ENCODE measurements at places on chromosomes 7 and 10. TPM values are rescaled to one million over a fixed set of nuclear protein-coding genes. Genes with fewer than 3 reads are reported as not detected.

Gene EPDR1
- total RNA-seq: 0.11 TPM

DNA sequence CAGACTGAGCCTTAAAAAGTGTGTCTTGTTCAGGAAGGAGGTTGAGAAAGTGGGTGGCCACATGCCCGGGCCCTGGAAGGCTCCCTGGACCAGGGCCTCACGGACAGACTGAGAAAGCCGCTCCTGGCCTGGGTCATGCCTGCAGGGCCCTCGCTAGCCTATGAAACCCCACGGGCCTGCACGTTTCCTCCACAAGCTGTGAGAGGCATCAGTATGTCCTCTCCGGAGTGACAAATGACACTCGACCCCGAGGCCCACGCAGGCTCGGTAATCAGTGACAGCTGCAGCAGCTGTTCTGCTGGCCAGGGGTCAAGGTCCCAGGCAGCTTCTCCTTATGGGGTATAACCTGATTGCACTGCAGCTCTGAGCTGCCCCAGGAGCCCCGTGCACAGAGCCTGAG is 47.6 kb downstream of the ASB13 start:
- H3K27me3 ChIP-seq: no peaks in the 10 kb centered on the region
- H3K36me3 ChIP-seq: no peaks in the 10 kb centered on the region
- no peak for DNase-seq

GRCh38 chr7:87564296-87564963 is 36.3 kb downstream of the ABCB1 start:
- H3K4me3 ChIP-seq: no peak overlapping the region
- no peak for DNase-seq

Gene ATRNL1
- 0.18 TPM for total RNA-seq

All from K562 (cell line).